ENCODE measurements at places on chromosomes 7 and 10.
A peak's percentile ranks its signal among the peaks of the same experiment; 100 is the strongest.

DNA sequence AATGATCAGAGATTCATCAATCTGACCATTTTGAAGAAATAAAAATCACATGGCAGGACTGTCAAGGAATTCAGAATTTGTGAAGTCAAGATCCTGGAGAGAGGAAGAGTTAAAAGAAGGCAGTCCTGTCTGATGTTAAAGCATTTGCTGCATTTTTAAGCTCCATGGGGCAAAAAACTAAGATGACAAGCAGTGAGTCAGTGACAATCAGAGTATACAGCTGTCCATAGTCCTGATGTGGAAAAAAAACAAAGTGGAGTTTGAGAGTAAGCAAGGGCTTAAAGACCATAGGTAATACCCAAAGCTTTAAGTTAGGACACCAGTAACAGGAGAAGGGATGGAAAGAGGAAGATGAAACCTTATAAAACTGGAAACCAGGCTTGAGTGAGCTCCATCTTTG lies 412.7 kb upstream of the ANKRD30A start:
- no peak for DNase-seq

GRCh38 chr7:40643664-40644063 lies 508.9 kb downstream of the SUGCT start:
- DNase-seq = no peak

DNA sequence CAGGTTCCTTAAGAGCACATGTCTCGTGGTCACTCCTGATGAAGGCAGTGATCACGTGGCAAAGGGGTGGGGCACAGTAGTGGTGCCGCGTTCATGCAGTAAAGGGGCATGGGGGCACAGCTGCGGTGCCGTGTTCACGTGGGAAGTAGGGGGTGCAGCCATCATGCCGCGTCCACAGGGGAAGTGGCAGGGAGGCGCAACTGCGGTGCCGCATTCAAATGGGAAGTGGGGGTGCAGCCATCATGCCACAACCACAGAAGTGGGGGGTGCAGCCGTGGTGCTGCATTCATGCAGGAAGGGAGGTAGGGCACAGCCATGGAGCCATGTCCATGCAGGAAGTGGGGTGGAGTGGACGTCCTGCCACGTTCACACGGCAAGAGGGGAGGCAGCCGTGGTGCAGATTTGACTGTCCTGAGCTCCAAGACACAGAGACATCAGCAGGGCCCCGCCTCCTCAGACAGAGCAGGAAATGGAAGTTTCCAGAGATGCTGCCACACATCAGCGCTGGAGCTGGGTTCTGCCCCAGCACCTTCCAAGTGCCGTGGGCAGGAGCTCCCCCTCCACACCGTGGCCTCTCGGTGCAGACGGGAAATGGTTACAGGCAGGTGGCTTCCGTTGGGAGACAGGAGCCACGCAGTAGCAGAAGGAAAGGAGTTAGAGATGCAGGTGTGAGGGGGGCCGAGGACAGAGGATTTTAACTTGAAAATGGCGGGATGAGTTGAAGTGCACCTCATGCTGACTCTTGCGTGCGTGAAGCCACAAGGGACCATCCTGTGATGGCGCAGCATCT lies 95.0 kb upstream of the DDC start:
- no peak for DNase-seq

- DNase-seq = no peak
Observed at GRCh38 chr7:20784388-20785156, 2.1 kb downstream of the SP8 start.

GRCh38 chr7:101436857-101437576 lies 74.3 kb downstream of the COL26A1 start:
- no peak for DNase-seq

- DNase-seq = no peak
Observed at GRCh38 chr7:40753455-40753854, 618.6 kb downstream of the SUGCT start.

- no peak for DNase-seq
Observed at GRCh38 chr7:26560526-26561256, 269.0 kb downstream of the SNX10 start.

GRCh38 chr10:11007476-11008020 lies 10.1 kb upstream of the CELF2 start:
- no peak for DNase-seq

GRCh38 chr7:28808796-28809533 lies 149.2 kb downstream of the TRIL start:
- DNase-seq = no peak

DNA sequence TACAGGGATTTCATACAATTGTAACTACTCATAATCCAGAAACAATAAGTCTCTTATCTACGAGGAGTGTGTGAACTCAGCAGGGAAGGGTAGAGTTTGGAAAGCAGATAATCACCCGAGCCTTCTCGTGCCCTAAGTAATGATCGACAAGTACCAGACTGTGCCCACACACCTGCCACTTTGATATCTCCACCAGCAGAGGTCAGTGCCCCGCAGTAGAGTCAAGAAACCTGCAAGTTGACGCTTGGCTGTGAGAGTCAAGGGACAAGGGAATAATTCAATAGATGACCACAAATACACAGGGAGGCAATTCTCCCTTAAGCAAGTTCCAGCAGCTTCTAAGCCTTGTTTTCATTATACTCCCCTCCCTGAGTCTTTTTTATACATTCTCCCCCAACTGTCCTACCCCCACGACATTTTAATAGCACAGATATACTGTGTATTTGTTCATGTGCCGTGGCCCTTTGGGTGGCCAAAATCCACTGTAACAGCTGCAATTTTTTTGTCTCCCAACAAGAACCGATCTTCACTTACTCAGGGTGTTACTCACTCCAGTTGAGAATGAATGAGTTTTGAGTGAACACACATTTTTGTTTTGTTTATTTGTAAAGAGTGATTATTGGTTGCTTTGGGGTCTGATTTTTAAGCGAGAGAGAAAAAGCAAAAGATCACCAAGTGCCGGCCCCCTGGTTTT lies 106.9 kb upstream of the RHEB start:
- DNase-seq = no peak

DNA sequence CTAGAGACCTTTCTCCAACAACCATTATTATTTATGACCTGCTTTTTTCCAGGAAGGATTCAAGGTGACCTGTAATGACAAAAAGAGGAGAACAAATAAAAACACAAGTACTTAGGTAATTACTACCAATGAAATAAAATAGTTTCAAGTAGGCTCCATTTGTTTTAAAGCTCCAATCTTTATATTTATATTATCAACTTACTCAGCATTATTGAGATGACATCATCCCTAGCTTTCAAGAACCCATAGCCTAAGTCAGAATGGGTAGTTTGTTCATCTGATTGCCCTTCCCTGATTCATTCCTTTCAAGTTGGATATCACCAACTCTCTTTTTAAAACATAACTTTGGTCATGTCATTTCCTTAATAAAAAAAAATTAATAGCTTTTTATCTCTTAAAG lies 131.5 kb downstream of the GRM3 start:
- DNase-seq = no peak

DNA sequence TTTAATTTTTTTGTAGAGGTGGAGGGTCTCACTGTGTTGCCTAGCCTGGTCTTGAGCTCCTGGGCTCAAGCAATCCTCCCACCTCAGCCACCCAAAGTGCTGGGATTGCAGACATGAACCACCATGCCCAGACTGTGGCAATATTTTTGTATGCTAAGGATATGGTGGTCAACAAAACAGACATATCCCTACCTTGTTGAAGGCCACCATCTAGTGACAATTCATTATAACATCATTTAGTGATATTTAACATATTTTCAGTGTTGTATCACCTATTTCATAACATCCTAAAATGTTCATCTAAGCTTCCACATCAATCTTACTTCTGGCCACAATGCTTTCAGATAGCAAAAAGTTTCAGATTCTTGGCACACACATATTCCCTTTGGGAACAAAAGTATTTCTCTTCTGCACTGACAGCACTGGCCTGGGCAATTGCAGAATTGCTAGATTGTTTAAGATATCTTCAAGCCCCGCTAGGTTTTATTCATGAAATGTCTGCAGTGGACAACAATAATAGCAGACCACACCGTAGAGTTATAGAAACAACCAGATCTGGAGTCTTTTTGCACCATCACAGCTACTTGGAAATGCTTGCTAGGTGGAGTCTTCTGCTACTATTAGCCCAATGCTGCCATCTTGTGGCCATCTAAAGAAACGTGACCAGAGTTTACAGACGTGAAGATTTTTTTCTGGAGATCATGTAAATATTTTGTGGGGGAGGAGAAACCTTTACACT lies 58.4 kb downstream of the DNAJC12 start:
- DNase-seq = peak; percentile 24

GRCh38 chr10:122265896-122266295 lies 5.2 kb upstream of the BTBD16 start:
- DNase-seq = no peak

- DNase-seq = no peak
Observed at GRCh38 chr10:106874604-106874889, 290.0 kb downstream of the SORCS1 start.

- no peak for DNase-seq
Observed at GRCh38 chr7:26097837-26098668, 53.9 kb upstream of the NFE2L3 start.

- peak; percentile 15 for DNase-seq
Observed at GRCh38 chr7:91287371-91288084, 23.3 kb downstream of the FZD1 start.

DNA sequence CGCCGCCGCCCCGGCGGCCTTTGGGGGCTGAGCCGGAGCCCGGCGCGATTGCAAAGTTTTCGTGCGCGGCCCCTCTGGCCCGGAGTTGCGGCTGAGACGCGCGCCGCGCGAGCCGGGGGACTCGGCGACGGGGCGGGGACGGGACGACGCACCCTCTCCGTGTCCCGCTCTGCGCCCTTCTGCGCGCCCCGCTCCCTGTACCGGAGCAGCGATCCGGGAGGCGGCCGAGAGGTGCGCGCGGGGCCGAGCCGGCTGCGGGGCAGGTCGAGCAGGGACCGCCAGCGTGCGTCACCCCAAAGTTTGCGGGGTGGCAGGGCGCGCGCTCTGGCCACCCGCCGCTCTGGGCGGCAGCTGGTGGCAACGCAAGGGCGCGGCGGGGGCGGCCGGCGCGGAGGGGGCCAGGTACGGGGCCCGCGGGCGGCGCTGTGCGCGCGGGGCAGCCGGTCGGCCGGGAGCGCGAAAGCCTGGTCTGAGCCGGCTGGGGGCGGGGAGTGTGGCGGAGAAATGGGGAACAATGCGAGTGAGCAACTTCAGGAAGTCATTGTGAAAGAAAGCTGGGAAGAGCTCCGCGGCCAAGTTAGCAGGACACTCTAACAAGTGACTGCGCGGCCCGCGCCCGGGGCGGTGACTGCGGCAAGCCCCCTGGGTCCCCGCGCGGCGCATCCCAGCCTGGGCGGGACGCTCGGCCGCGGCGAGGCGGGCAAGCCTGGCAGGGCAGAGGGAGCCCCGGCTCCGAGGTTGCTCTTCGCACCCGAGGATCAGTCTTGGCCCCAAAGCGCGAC lies at the start of gene IKZF1:
TSS of gene IKZF1 (plus strand) at position 588 of the 782 bp plus-strand sequence. CDS start 14,346 bp downstream, outside the sequence.
- DNase-seq = no peak

DNA sequence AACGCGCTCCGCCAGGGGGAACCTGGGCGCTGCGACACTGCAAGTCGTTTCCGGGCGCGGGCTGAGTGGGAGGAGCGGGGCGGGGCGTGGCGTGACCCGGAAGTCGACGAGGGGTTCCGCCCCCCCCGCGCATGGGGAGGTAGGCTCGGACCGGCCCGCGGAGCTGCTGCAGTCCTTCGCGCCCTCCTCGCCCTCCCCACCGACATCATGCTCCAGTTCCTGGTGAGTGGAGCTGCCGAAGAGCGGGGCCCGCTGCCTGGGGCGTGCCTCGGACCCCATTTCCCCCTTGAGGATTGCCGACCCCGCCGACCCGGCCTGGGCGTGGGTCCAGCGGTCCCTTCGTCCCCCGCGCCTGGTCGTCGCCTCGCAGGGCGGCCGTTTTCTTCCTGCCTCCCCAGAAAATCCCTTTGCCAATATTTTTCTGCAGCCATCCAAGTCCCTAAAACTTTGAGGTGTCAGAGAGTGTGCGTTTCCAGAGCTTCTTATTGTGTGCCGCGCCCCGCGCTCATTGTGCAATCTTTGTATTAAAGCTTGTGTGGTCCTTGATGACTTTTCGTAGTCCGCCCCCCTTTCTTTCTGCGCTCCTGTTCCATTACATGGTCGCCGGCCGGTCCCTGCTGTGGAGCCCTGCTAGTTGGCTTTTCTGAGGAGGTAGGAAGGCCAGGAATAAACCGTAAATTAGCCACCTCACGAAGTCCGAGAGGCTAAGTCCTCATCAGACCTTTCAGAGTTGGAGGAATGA lies at the start of gene STMP1:
TSS of gene STMP1 (plus strand) at position 142 of the 742 bp plus-strand sequence.
- DNase-seq = no peak

- no peak for DNase-seq
Observed at GRCh38 chr7:38211486-38211885, 33.4 kb downstream of the STARD3NL start.

DNA sequence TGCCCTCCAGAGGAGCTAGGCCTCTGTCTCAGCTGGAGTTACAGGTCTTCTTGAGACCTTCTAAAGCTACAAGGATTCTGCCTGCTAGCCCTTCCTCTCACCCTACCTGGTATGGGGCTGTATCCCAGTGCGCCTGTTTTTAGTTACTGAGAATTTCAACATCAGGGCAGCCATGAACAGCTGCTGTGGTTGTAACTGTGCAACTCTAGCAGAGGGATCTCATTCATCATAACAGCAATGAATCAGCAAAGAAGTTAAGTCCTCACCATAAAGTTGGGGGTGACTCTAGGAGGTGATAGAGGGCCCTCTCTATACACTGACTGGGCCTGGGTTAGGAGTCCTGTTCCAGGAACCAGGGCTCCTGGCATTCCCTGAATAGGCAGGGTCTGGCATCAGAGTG lies 14.0 kb upstream of the CDH23 start:
- no peak for DNase-seq

DNA sequence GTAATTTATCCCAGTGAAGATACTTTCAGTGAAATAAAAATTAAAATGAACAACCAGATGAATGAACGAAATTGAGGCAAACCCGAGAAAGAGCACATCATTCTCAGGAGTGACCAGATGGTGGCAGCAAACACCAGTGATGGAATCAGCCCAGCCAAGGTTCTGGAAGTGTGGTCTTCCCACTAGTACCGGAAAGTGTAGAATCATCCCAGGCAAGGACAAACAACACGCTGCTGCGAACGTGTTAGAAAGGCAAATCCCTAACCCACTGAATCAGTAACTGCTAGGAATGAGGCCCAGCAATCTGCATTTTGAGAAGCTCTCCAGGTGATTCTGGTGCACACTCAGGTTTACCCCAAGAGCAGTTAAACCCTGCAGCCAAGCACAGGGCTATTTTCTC lies 15.5 kb upstream of the SLC18A3 start:
- DNase-seq = no peak

- no peak for DNase-seq
Observed at GRCh38 chr7:129123510-129123857, 21.0 kb upstream of the TSPAN33 start.

DNA sequence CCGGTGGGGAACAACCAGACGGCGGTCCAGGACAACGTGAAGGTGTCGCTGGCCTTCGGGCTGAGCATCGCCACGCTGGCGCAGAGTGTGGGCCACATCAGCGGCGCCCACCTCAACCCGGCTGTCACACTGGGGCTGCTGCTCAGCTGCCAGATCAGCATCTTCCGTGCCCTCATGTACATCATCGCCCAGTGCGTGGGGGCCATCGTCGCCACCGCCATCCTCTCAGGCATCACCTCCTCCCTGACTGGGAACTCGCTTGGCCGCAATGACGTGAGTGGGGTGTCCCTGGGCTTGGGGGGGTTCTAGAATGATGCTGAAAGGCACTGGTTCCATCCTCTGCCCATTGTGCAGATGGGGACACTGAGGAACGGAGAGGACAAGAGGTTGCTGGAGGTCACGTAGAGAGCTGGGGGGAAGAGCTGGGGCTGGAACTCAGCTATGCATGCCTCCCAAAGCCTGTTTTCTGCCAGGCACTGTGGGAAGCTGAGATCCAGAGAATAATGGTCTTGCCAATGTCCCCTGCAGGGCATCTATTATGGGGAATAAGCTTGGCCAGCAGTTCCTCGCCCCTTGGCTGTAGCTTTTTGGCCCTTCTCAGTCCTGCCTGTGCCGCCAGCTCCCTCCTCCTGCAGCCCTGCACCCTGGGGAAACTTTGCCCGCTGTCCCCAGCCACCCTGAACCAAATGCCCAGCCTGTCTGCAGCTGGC lies 523 bp downstream of the AQP1 start:
- no peak for DNase-seq

Data from SHP77 treated with DMSO at 0.1 percent for 48 hours (cell line).